A549 treated with DMSO at 1 μM for 4 hours (cell line): ENCODE measurements at places on chromosomes 6 and 20. TPM values are rescaled to one million over a fixed set of nuclear protein-coding genes. Genes with fewer than 3 reads are reported as not detected.

MACROD2 gene
- total RNA-seq = 0.44 to 1.6 TPM (median 0.68 TPM) in 5 replicates

MRPL14 gene
- 64.5 to 70.9 TPM (median 69.7 TPM) in 5 replicates for total RNA-seq

OR2H1 gene
- not detected in 5 replicates for total RNA-seq

CEP57L1 gene
- total RNA-seq = 6.9 to 10.6 TPM (median 8.4 TPM) in 5 replicates

PPP1R3G gene
- total RNA-seq = 1.1 to 1.7 TPM (median 1.3 TPM) in 5 replicates

PSORS1C1 gene
- total RNA-seq = 3.1 to 5.8 TPM (median 5.5 TPM) in 5 replicates

ERMARD gene
- 6.3 to 8.6 TPM (median 7.6 TPM) in 5 replicates for total RNA-seq

GSTA1 gene
- total RNA-seq = not detected in 5 replicates
